ENCODE measurements at places on chromosomes 6 and 20.

DNA sequence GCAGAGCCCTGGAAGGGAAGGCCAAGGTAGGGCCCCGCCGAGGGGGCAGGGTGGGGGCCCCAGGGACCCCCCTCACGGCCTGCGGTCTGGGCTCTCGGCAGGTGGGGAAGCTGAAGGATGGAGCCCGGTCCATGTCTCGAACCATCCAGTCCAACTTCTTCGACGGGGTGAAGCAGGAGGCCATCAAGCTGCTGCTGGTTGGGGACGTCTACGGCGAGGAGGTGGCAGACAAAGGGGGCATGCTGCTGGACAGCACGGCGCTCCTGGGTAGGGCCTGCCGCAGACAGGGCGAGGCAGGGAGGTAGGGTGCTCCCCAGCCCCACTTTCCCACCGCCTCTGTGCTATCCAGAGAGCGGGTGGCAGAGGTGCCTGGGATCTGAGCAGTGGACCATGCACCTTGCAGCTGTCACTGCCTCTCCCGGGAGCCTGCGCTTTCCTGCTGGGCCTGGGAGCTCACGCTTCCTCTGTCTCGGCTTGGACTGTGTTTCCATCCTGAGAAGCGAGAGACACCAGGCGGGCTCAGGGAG is 83.1 kb downstream of the SYNJ2 start:
- DNase-seq = no peak

DNA sequence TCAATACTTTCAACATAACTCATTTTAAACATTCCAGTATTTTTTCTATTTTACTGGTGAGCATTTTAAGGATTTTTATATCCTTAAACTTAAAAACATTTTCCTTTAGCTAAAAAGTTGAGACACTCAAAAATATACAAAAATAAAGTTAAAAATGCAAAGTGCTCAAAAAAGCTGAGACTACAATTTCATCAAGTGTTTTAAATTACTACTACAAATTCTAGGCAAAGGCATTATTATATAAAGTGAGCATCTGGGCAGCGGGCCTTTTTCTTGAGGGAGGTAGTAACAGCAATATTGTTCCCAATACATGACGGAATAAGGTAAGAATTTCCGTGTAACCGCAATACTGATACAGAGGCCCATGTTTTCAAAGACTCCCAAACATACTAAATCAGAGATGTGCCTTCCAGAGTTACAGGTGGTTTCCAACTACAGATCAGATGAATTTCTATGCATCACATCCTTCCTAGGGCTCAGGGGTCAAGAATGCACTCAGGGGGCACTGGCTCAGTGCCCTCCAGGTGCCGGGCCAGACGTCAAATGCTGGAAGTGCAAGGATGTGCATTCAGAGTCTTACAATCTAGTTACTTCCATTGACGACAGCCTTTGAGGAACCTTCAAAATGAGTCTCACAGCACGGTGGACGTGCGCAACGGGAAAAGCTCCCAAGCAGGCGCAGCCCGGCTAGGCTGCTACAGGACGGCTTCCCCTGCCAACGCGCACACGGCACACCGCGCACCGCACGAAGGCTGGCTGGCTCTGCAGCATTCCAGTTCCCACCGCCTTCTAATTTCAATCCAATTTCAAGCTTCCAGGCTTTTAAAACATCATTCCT is 1.7 kb downstream of the PHF10 start:
- peak; percentile 6 for DNase-seq

GRCh38 chr6:30829639-30830255 is 54.6 kb upstream of the DDR1 start:
- DNase-seq = no peak

DNA sequence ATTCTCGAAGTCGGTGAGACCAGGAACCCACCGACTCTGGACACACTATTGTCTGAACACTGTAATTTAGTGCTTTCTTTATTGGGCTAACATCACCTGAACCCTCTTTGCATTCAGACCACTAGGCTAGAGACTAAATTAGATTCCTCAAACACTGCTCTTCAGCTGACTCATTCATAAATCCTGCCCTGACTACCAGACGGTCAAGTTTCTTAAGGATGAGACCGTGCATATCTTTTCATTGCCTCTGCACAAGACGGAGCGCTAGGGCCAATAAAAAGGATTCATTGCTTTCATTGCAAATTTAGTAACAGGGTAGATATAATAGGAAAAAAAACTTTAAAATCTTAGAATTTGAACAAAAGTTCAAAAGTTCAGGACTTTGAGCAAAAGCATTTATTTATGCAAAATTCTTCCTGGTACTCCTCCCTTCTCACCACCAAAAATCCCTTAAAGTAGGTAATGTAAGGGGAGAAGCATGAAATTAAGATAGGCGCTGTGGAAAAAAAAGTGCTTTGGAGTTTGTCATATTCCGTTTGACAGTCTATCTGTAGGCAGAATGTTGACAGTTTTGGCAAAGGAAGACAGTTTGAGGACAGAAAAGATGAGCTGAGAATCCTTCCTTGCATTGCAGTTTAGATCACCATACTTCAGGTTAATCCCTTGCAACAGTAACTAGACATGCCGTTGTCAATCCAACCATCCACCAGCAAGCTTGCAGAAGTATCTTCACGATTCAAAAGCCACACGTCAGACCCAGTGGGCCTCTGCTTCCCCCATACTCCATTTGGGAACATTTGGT is 328.6 kb upstream of the JARID2 start:
- DNase-seq = no peak

DNA sequence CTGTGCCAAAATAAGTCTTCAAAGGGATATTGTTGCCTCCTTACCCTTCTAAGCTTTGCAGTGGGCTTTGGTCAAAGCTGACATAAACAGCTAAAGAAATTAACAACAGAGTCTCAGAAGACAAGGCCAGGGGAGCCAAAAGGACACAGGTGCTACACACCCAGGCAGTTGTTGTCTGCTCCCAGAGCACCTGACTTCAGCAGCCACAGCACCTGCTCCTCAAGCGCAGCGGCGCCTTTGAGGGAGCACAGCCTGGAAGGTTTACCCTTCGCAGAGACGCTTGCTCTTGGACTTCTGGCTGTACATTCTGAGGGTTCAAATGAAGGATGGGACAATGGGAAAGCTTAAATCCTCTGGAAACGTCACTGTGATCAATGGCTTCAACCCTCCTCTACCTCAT is 16.6 kb downstream of the B4GALT5 start:
- DNase-seq = no peak

DNA sequence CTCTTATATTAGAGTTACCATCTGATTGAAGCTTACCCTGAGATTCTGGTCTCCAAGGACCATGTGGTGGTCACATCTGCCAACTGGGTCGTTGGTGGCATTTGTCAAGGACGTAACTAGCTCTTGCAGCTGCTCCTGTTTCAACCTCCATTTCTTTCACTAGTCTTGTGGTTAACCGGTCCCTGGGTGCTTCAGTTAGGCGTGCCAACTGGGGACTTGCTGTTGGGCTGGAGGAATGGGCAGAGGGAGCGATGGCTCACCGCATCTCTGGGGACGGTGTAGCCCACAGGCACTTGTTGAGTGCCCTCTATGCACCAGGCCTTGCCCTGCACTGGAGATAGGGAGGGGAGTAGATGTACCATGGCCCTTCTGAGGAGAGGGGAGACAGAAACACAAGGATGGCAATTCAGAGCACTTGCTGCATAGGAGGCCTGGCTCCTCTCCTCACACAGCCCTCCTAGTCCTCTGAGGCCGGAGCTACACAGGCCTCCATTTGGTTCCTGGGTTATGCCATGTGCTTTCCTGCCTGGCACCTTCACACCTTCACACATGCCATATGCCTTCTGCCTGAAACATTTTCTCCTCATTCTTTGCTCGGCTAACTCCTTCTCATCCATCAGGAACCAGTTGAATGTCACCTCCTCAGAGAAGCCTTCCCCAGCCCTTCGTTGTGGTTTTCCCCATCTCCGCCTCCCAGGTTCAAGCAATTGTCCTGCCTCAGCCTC is 20.0 kb upstream of the ASXL1 start:
- DNase-seq = no peak

- DNase-seq = no peak
These were observed 1.9 kb upstream of the SLC24A3 start for GRCh38 chr20:19210391-19211155.

Measured in effector CD8-positive, alpha-beta T cell (primary cell).